ENCODE measurements at places on chromosomes 4 and X. TPM values are rescaled to one million over a fixed set of nuclear protein-coding genes. Genes with fewer than 3 reads are reported as not detected.

Gene CASK
- total RNA-seq = 27.7 TPM

Gene PPP1R2C
- not detected for total RNA-seq

Gene IL15
- 8.3 TPM for total RNA-seq

Gene CLIC2
- 0.23 TPM for total RNA-seq

Gene SUPT20HL1
- not detected for total RNA-seq

Gene QDPR
- total RNA-seq = 53.1 TPM

Gene DDIT4L
- 0.69 TPM for total RNA-seq

Gene GUF1
- 10.2 TPM for total RNA-seq

Gene RASSF6
- total RNA-seq = 0.76 TPM

Gene VCX
- not detected for total RNA-seq

Gene ANAPC4
- 13.6 TPM for total RNA-seq

Gene UBL4A
- total RNA-seq = 70.4 TPM

Gene FOXR2
- total RNA-seq = not detected

Gene MCF2
- total RNA-seq = not detected

Gene TENM3
- total RNA-seq = 1.3 TPM

Gene RAB41
- not detected for total RNA-seq

Gene PCDH18
- total RNA-seq = not detected

Gene SLC7A11
- total RNA-seq = 33.1 TPM

Measured in A549 treated with DMSO at 1 μM for 4 hours (cell line).